ENCODE measurements at places on chromosomes 12 and 14. TPM values are rescaled to one million over a fixed set of nuclear protein-coding genes. Genes with fewer than 3 reads are reported as not detected.

The PIWIL1 gene
- total RNA-seq: not detected

The LAG3 gene
- total RNA-seq: 2.7 TPM

The ADCY6 gene
- total RNA-seq: 24.1 TPM

The PTGDR gene
- not detected for total RNA-seq

The NID2 gene
- 0.36 TPM for total RNA-seq

The SLC17A8 gene
- total RNA-seq: not detected

The NAV3 gene
- 2.5 TPM for total RNA-seq

The SERPINA10 gene
- total RNA-seq: 0.03 TPM

The GALNT16 gene
- total RNA-seq: 0.72 TPM

The CLEC4C gene
- not detected for total RNA-seq

The TCL1B gene
- not detected for total RNA-seq

The KIF26A gene
- total RNA-seq: 4.4 TPM

The ASCL1 gene
- total RNA-seq: not detected

The LIN7A gene
- not detected for total RNA-seq

The AMN gene
- 0.44 TPM for total RNA-seq

The SLC24A4 gene
- total RNA-seq: not detected

The COCH gene
- total RNA-seq: 1.3 TPM

The KRT6C gene
- total RNA-seq: not detected

Measured in Panc1 (cell line).